B cell (primary cell): ENCODE measurements at places on chromosomes 3 and 15.

GRCh38 chr15:94239474-94239873 lies 8.1 kb downstream of the MCTP2 start:
- no peak for DNase-seq

- no peak for DNase-seq
These were observed 23.1 kb upstream of the TXNRD3 start for GRCh38 chr3:126677862-126678503.

DNA sequence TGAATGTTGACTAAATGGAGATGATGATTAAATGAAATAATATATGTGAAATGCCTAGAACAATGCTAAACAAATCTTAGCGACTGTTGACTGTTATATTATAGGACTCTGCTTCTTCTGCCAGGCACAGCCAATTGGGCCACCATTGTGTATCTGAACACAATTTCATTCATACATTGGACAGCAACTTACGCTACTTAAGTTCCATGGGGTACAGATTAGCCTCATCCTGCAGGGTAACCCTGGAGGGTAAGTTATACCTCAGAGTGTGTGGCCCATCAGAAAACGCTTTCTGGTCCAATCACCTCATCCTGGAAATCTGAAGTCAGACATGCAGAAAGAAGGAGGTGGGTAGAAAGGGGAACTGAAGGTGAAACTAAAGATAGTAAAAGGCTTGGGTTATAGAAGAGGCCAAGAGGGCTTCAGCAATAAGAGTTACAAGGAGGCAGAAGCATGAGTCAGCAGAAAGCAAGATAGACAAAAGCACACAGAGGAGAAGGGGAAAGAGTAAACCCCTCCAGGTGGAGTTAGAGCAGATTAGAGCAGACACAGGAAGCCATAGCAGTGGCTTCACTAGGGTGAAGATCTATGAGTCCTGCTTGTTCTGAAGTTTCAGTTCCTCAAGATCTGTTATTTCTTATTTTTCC lies 119.3 kb upstream of the SLC24A5 start:
- peak; percentile 10 for DNase-seq

- no peak for DNase-seq
These were observed 14.6 kb upstream of the NIT2 start for GRCh38 chr3:100319951-100320350.

- peak; percentile 48 for DNase-seq
These were observed 31.1 kb downstream of the ACAN start for GRCh38 chr15:88834211-88834812.

DNA sequence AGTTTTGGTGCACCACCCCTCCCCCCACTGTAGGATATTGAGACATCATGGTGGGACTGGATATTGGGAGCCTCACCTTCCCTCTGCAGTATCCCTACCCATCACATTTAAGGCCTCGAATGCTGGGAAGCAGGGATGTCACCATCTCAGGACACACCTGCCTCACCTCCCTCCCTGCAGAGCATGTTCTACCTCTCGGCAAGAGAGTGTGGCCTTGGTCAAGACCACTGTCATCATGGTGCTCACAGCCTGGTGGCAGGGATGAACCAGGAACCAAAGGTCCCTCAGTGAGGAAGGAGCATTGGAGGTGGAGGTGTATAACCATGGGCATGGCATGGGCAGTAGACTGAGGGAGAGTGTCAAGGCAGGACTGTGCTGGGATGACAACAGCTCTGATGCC lies 104.8 kb downstream of the CORO2B start:
- no peak for DNase-seq

- DNase-seq: no peak
These were observed 210.2 kb downstream of the NR1D2 start for GRCh38 chr3:24155276-24155675.

GRCh38 chr3:156687023-156687422 lies 12.6 kb downstream of the TIPARP start:
- DNase-seq: no peak

DNA sequence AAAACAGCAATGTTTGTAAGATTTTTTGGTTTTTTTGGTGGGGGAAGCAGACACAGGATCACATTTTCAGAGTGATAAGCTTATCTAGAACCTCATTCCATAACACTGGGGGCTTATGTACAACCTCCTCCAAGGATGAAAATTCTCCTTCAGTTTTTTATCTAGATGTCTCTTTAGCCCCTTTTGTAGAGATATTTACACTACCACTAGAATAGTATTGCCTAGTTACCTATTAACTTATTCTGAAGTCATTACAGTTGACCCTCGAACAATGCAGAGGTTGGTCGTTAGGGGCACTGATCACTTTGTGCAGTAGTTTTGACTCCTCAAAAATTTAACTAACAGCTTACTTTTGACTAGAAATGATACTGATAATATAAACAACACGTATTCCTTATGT lies 32.8 kb downstream of the IFT57 start:
- no peak for DNase-seq

GRCh38 chr3:160180581-160181216 lies 44.5 kb upstream of the C3orf80 start:
- DNase-seq: no peak

- DNase-seq: no peak
These were observed 86.6 kb upstream of the GSK3B start for GRCh38 chr3:120180731-120181412.

- no peak for DNase-seq
These were observed 12.7 kb downstream of the TMPRSS7 start for GRCh38 chr3:112047264-112047663.

DNA sequence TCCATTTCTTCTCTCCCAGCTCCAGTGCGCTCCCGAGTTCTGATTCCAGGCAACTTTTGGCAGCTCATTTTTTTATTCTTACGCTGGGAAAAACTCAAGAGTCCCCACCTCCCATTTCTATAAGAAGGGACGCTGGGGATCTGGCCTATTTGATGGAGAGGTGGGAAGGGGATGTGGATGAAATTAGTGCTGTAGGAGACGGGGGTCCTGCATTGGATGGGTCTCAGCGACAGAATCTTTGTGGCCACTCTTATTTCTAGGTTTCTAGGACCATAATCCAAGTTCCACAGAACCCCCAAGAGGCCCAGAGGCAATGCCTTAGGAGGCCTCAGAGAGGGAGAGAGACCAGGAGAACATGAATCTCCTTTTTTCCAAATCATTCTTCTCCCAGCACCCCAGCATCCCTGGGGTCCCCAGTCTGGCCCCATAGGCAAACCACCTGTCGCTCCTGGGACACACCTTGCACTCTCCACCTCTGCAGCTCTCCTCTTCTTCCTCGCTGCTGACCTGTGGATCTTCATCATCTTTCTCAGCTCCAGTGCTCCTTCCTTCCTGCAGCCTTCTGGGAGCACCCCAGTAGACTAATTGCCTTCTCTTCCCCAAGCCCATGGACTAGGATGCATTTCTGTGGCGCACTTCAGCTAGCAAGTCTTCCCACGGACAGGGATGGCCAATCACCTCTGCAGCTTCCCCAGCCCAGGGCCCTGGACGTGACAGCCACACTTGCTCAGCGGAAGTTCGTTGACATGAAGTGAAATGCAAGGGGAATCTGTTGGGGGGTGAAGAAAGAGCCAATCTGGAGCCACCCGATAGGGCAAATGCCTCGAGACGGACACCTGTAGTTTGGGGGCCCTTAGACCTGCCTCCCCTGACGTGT lies 100.1 kb upstream of the ALDH1A3 start:
- DNase-seq: no peak

DNA sequence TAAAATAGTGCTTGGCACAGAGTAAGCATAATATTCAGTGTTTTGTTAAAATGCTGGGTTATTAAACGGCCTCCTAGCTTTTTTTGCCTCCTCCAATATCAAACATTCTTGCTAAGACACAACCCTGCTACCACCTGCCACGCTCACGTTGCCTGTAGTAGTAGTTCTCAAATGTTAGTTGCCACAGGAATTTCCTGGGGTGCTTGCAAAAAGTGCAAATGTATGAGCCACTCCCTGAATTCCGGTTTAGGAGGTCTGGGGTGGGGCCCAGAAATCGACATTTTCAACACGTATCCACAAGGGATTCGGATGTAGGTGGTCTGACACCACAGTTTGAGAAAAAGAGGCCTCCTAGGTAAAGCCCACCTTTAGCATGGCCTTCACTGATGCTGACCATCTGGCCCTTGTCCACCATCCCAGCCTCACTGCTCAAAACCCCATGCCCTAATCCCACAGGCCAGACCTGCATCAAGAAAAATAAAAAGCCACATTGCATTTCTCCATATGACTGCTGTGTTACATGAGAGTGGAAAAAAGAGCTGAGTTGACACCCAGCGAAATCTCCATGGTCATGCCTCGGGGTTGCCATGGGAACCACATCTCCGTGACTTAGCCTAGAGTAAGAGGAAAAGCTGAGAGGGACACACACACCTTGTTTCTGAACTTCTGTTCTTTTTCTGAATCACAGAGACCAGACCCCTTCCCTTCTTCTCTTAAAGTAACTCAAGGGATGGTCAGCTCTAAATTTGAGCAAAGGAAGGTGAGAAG lies 116.4 kb upstream of the HES1 start:
- no peak for DNase-seq

DNA sequence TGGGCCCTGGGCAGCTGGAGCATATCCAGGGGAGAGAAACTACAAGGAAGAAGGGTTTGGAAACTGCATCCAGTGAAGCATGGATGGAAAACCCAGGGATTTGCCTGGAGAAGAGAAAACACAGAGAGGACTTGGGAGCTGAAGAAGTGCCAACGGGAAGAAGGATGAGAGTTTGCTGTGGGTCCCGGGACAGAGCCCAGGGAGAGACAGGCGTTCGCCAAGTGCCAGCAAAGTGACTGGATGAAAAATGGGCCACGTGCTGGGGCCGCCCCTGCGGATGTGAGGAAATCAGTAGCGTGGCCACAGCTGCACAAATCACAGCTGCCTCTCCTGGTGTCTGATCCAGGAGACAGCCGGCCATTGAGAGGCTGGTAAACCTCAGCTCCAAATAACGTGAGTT lies 70.4 kb downstream of the HES1 start:
- DNase-seq: no peak

GRCh38 chr3:150346981-150347863 lies 60.9 kb upstream of the TSC22D2 start:
- DNase-seq: no peak

DNA sequence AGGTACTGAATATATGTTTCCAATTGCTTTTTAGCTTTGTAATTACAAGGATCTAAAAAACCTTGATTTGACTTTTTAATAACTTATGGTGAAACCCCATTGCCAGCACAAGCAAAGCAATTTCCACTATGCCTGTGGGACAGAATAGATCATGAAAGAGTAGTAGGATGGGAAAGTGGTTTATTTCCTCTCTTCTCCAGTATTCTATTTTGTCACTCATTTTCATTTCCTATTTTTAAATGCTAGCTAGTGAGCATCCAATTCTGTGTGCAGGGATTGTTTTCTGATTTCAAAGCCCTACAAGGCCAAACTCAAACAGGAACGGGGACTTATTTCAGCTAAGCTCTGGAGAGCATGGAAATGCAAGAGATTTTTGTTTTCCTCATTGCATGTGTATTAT lies 132.0 kb upstream of the TGFBR2 start:
- DNase-seq: no peak

DNA sequence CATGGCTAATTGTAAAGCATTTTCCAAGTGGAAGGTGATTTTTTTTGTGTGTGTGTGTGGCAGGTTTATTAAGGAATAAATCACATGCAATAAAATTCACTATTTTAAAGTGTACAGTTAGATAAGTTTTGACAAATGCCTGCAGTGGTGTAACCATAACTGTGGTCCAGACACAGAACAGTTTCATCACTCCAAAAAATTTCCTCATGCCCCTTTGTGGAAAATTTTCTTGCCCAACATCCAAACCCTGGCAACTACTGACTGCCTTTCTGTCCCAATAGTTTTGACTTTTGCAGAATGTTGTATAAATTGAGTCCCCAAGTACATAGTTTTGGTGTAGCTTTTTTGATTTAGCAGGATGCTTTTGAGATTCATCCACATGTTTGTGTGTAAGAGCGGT lies 135.1 kb upstream of the KLHL25 start:
- no peak for DNase-seq

DNA sequence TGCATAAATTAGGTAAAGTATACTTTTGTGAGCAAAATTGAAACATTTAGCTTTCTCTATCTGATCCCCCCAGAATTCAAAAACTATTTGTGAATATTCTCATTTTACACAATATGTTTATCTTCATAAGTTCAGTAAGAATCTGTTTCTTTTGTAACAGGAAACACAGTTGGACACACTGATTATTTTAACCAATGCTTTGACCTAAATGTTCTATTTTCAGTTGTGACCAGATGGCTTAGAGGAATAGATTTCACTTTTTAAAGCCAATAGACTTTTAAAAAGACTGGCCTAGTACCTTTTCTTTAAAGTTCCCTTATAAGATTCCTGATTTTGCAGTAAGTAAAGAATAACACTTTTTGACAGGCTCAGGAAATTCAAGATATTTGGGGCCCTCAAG lies 74.0 kb upstream of the STRIT1 start:
- DNase-seq: no peak

- DNase-seq: no peak
These were observed 34.8 kb downstream of the RBPMS2 start for GRCh38 chr15:64740311-64741170.

DNA sequence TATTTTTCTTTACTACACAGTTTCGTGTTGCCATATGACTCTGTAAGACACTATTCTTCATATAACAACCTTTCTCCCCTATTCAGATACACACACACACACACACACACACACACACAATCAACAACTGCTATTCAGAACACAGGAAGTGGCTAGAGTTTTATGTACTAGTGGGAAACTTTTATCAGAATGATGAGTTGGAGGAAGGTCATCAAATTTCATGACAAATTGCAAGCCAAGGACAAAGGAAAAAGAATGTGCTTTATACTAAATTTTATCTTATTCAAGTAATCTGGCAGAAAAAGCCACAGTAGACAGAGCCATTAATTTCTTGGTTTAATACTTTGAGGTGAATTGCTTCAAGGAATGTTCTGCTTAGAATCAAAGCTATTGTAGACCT lies 899.8 kb downstream of the ROBO2 start:
- DNase-seq: no peak

DNA sequence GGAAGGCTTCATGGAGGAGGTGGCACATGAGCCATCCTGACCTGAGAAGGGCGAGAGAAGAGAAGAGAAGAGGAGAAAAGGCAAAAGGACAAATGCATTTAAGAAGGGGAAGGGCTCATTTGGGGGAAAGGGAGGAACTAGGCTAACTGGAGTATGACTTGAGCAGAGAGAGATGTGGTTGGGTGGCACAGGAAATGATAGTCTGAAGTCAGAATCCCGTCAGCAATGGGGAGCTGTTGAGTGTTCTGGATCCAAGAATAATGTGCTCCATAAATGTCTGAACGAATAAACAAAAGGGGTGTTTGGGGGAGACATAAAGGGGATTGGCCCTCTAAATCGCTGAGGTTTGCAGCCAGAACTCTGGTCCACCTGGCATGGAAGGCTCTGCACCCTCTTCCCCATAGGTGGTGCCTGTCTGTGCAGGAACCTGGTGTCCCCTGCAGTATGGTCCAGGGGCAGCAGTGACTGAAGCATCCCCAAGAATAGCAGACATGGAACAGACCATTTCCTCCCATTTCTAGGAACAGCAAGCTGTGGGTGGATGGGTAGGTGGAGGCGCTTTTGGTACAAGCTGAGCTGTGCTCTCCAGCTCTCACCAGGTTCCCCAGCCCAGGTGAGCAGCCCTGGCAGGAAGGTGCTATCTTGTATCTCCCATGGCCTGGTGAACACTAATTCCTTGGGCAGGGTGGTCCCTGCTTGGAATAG lies 15.2 kb downstream of the CORO2B start:
- DNase-seq: peak; percentile 31
